ENCODE measurements at places on chromosomes 3 and 15.
A peak's percentile ranks its signal among the peaks of the same experiment; 100 is the strongest.

GRCh38 chr3:196121066-196121465 lies 39.2 kb upstream of the TFRC start:
- DNase-seq: no peak

DNA sequence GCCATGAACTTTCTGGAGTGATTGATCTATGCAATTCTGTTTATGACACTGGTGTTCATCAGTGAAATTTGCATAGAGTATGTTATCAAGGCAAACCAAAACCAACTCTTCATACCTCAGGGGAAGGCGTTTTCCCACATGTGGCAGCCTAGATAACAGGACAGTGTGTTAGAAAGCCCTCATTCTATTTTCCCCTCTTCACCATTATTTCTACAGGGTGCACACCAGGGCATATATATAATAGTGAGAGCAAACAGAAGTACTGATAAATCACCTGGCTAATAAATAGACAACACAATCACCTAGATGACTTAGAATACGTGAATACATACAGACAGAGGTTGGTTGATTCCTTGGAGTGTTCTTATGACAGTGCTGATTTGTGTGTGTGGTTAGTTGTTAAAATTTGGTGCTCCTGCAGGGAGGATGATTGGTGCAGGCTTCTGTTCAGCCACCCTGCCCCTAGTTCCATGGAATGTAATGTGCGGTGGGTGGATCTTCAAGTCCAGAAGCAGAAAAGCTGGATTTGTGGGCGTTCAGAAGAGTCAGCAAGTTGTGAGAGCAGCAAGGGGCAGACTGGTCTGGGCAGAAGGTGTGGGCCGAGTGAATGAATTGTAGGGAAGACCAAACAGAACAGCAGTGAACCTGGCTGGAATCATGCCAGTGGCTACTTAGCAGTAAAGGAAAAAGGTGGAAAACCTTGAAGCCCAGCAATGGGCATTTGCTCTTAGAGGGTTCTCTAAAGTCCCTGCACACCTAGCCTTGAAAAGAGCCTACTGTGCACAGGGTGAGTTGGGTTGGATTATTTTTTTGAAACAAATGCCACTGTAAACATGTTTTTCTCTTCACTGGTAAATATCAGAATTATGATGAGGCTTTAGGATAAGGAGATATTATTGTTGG lies 11.7 kb upstream of the RARRES1 start:
- peak; percentile 64 for DNase-seq

DNA sequence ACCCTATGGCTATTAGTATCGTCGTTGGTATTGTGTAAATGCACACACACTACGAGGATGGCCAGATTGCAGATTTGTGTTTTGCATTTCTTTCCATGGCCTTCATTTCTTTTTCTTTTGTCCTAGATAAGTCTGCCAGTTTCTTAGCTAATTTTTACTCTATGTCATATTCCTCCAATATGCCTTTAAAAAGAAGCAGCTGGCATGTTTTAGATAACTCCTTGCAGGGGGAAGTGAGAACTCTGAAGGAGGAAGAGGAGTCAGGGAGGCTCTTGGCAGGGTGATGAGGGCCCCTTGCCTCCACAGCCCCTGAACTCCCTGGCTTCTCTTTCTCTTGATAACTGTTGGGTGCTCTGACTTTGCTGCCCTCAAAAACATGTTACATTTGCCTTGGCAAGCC lies 244.0 kb downstream of the GABRG3 start:
- no peak for DNase-seq

- no peak for DNase-seq
Observed at GRCh38 chr15:49946681-49947080, 172.4 kb downstream of the ATP8B4 start.

DNA sequence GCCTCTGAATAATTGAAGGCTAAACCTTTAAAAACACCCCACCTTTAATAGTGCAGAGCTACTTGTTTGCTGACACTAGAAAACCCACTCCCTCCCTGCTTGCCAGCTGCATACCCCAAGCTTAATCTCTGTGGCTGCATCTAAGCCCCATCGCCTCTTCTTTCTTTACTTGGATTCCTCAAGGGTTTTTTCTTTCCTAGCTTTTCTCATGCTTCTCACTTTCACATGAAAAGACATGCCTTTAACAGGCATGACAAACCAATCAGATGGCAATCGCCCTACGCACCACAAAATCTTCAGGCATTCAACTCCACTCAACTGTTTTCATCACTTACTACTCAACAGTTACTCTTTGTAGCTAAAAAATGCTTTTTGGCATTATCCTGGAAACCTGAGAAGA lies 77.5 kb downstream of the PLD1 start:
- DNase-seq: no peak

GRCh38 chr3:127104586-127104985 lies 88.3 kb upstream of the PRR23E start:
- DNase-seq: no peak

GRCh38 chr3:159941038-159942000 lies 47.3 kb upstream of the IL12A start:
- no peak for DNase-seq

GRCh38 chr3:103158183-103158582 lies 723.4 kb downstream of the ZPLD1 start:
- no peak for DNase-seq

GRCh38 chr15:32899126-32899596 lies 181.4 kb downstream of the GREM1 start:
- DNase-seq: no peak

GRCh38 chr3:143329567-143330211 lies 210.1 kb downstream of the CHST2 start:
- DNase-seq: no peak
